NCI-H524 treated with DMSO at 0.1 percent for 48 hours (cell line): ENCODE measurements at places on chromosomes 2 and 18.
A peak's percentile ranks its signal among the peaks of the same experiment; 100 is the strongest.

DNA sequence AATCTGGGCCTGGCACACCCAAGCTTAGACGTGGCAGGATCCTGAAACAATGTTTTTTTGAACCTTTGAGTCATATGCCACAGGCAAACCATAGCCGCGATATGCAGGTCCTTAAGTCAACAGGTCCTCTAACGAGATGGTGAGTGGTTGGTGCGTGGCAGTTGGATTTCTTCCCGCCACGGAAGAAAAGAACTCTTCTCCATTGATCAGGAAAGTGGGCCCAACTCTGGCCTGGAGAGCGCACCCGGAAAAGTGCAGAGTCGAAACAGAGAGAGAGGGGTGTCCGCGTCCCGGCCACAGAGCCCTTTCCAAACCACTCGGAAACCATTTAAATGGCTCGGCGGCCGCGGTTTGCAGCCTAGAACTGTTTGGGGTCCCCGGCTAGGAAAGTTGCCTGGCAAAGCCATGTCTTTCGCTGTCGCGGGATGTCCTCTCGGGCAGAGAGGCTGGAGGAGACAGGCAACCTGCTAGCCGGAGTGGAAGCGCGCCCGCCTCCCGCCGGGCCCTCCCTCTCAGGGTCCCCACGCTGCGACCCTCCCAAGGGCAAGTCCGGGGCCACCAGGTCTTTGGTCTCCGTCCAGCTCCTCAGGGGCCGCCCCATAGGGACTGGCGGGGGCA lies 777 bp downstream of the GALNT3 start:
- no peak for DNase-seq

DNA sequence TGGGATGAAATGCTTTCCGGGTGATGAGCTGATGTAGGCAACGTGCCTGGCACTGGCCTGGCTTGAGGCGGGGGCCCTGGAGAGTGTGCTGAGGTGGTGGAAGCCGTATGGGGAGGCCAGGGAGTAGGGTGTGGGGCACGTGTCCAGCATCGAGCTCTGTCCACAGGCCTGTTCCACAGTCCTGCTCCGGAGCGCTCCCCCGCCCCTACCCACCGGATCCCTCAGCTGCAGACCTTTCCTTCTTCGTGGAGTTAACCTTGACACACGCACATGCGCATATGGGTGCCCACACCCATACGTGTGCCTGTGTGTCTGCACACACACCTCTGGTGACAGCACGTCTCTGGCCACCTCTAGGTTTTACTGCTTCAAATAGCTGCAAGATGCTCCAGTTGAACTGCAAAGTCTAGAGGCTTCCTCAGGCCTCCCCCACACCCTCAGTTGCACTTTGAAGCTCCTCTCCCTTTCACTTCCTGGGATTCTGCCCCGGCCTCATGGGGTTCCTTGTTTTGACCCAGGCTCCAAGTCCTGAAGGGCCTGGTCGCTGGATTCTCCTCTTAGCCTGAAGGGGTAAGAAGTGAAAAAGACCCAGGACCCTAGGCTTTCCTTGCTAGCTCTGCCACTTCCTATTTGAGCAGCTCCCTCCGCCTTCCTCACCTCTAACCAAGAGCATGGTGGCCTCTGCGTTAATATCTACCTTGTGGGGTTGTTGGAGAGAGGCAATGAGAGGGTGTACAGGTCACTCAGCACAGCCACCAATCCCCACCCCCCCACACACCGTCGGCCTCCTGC lies 49.5 kb downstream of the INHBB start:
- no peak for DNase-seq

DNA sequence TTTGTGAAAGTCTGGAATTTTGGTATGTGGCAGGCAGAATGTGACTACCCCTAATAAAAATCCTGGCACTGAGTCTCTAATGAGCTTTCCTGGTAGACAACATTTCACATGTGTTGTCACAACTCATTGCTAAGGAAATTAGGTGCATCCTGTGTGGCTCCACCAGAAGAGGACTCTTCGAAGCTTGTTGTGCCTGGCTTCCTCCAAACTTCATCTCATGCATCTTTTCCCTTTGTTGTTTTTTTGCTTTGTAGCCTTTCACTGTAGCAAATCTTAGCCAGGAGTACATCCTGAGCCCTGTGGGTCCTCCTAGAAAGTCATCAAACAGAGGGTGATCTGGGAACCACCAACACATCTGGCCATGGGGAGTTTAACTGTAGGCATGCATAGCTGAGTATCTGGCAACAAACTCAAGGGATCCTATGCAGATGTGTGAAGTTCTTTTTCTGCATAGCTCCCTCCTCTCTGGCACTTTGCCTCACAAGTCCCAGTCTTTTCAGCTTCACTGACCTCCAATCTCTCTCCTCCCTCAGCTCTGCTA lies 42.1 kb upstream of the SERTAD2 start:
- no peak for DNase-seq

DNA sequence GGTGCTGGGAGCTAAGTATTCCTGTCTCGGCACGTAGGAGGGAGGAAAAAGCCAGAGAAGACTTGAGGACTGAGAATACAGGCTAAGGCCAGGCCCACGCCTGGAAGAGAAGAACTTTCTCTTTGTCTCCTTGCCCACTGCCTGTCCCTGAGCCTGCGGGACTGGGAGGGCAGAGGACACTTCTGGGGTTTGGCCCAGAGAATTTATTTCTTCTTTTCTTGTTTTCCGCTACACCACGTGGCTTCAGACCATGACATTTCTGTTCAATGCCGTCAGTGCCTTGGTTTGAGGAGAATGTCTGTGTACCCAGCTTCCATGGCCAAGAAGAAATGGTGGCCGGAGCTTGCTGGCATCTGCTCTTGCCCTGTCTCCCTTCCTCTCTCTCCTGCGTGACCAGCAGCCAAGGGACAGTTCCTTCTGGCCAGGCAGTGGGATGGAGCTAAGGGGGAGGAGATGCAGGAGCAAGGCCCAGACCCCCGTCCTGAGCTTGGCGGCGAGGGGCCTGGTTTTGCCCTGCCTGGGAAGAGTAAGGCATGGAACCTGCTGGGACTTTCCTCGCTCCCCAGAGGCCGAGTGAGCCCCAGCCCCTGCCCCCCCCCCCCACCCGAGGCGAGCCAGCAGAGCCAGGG lies 140.3 kb downstream of the KLHL29 start:
- DNase-seq, result no peak

DNA sequence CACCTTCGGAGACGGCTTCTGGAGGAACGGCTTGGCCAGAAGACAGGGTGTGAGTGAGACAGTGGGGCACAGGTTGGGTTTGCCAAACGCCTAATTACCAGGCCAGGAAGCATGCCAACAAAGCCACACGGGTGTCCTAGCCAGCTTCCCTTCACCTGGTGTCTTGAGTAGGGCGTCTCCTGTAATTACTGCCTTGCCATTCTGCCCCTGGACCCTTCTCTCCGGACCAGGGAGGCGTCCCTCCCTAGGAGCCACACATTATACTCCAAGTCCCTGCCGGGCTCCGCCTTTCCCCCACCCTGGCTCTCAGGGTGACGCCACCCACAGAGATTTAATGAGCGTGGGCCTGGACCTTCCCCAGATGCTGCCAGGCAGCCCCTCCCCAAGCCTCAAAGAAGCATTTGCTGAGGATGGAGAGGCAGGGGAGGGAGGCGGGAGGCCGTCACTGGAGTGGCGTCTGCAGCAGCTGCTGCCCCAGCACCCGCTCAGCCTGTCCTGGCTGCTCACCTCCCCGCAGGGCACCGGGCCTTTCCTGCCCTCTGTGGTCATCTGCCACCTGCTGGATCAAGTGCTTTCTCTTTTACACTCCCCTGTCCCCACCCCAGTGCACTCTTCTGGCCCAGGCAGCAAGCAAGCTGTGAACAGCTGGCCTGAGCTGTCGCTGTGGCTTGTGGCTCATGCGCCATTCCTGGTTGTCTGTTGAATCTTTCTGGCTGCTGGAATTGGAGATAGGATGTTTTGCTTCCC lies 20.7 kb downstream of the FOSL2 start:
- peak; percentile 87 for DNase-seq

DNA sequence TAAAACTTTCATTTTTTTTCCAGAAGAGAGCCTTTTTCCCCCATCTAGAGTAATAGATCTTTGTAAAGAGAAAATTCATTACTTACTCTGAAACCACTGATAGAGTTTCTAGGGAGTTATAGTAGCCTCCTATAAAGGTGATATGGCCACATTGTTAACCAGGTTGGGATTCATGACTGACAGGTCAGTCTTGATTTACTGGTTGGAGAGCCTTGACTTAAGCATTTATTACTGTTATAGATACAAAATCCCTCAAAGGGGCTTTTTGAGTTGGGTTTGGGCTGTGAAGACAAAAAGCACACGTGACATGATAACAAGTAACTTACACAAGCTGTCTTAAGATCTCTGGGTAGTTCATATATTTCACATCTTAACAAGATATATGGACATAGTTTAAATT lies 141.0 kb downstream of the GREB1L start:
- no peak for DNase-seq

- DNase-seq, result no peak
Measured at GRCh38 chr2:157856187-157856515, 20.0 kb downstream of the ACVR1 start.

DNA sequence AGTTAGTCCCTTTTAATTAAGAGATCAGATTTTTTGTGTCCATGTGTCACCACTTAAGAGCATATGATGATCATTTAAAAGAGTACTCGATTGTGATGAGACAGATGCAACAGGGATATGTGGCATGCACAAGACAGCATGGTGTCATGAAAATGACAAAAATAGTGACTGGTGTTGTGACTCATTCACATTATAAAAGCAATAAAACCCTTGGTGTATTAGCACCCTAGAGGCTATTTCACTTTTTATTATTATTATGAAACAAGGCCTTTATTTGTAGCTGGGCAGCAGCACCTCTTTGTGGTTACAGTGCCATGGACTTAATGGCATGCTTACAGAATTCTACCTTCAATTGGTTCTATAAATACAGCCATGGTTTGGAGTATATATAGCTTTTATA lies 1296.0 kb upstream of the ZEB2 start:
- peak; percentile 46 for DNase-seq

- DNase-seq, result no peak
Measured at GRCh38 chr2:213238753-213239495, 45.3 kb upstream of the SPAG16 start.

DNA sequence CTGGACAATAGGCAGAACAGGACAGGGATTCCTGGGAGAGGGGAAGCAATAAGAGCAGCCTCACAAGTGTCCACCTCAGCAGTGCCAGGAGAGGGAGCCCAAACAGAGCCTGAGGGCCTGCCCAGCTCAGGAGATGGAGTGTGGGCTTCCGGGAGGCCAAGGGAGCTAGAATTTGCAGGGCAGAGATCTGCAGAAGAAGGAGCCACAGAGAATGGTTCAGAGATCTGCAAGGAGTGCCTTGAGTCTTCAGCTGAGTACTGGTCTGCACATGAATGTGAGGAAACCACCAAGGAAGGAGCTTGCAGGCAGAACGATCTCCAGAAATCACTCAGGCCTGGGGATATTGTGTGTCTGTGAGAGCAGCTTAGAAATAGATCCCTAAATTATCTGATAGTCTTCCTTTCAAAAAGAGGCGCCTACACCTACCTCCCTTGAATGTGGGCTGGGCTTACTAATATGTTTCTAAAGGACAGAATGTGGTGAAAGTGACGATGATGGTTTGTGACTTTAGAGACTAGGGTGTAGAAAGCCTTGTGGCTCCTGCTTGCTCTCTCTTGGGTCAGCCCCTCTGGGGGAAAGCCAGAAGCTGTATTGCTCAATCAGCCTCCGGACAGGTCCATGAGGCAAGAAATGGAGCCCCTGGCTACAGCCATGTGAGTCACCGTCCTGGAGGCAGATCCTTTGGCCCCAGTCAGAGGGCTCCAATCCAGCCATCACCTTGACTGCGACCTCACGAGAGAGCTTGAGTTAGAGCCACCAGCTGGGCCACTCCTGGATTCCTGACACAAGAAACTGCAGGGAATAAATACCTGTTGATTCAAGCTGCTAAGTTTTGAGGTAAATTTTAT lies 7.6 kb upstream of the LPIN1 start:
- DNase-seq, result no peak

GRCh38 chr2:81495556-81495955 lies 1191.0 kb upstream of the LRRTM1 start:
- no peak for DNase-seq

DNA sequence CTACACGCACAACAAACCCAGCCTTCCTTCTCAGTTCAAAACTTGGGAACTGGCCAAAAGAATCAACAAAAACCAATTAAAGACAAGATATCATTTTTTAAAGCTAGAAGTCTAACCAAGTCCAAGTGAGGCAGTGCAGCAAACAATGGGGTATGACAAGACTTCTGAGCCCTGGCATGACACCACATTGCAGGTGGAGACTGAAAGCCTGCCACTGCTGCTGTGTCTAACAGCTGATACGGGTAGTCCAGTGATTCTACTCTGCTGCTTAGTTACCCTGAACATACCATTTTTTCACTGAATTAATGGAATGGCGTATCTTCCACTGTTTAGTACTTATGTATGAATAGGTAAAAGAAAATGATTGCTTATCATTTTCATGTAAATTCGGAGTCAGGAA lies 47.4 kb upstream of the KIDINS220 start:
- no peak for DNase-seq

DNA sequence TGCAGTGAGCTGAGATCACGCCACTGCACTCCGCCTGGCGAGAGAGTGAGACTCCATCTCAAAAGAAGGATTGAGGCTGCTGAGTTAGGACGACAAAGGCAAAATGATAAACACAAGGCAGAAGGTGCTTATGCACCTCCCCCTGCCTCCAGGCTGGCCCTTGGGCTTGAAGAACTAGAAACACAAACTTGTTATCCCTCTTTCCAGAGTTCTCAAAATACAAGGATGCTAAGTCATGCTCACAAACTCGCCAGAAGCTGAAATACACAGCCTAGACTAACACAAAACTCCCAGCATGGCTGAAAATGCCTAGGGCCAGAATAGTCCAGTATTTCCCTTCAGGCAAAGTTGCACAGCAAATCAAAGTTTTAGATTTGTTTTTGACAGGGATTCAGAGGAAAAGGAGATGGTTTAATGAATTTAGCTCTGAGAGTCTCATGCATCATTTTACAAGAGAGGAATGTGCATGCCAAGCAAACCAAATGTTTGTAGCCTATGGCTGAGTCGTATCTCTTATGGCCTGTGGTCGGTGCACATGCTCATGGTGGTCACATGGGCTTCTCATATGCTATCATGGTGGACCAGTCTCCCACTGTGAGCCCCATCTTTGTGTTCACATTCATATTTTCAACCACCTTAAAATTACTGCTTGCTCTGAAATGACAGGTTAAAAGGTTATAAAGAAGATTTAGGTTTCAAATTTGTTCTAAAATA lies 16.2 kb upstream of the MREG start:
- DNase-seq, result no peak

DNA sequence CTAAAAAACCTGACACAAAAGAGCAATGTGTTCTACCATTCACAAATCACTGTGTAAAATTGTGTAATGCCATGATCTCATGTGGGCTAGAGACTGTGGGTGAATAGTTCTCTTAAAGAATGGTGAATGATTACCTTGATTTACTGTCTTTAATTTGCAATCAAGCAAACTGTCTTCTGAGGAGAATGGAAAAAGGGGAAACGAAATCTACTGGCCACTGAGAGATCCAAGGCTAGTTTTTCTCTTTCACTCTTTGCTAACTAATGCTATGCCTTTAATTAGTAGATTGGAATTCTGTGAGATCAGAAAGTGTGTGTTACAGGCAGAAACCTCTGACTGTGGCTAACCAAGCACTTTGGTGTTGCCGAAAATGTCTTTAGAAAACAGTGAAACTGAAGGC lies 422.7 kb downstream of the TGIF1 start:
- no peak for DNase-seq

- no peak for DNase-seq
Measured at GRCh38 chr2:112310906-112311305, 35.5 kb downstream of the ZC3H6 start.
